ENCODE measurements at places on chromosomes 7 and 10.

DNA sequence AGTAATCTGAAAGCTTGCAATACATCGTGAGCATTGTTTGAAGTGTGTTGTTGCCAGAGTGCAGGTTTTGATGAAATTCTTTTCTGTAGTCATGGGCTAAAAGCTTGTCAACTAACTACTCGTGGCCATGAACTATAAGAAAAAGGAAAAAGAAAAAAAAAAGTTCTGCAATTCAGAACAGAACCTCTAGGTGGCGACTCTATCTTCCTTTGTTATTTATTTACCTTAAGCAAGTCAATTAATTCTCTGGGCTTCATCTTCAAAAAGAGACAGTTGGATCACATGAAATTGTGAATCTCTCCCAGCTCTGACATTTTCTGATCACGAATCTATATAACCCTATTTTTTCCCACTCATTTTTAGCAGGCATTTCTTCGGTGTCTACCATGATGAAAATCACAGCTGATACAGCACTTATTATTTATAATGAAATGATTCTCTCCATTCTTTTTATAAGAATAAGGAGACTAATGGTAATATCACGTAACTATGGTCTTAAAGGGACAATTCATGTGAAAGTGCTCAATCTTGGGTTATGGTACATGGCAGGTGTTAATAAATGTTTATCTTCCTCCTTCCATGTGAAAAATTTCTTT, 18.8 kb downstream of the TMEM196 start:
- DNase-seq = no peak

GRCh38 chr10:48759113-48759901, 74.6 kb downstream of the WDFY4 start:
- DNase-seq = no peak

DNA sequence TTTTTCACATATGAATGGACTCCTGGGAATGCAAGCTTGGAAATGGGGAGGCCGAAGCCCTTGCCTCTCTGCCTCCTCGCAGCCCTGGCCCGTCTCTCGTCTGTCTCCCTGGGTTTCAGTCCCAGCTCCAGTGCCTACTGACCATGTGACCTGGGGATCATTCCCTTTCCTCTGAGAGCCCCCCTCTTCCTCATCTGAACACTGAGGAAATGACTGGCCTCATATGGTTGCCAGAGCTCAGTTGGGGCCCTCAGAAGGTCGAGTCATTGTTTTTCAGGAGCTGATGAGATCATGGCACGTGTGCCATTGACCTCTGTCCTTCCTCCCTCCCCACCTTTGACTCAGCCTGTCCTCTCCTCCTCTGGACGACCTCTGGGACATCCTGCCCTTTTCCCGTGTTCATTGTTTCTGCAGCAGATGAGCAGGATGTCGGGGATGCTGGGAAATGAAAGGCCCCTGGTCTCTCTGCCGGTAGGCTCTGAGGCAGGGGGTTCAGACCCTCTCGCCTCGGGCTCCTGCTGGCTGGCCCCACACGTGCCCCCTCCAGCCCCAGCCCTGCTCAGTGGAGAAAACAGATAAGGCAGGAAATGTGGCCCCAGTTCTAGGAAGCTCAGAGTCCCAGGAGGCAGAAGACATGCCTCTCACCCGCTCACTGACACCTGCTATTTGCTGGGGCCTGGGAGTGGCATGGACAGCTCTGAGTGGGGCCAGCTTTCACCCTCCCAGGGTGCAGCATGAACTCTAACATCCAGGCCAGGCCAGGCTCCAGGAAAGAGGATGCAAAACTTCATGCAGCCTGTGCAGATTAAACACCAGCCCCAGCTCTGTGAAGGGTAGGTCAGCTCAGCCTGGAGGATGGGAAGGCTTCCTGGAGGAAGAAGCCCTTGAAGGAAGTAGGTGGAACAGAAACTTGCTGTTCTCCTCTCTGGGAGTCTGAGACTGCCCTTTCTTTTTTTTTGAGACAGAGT, 8.3 kb upstream of the PPP1R35 start:
- no peak for DNase-seq

- DNase-seq = no peak
These were observed 16.3 kb downstream of the ACSL5 start for GRCh38 chr10:112390125-112390703.

DNA sequence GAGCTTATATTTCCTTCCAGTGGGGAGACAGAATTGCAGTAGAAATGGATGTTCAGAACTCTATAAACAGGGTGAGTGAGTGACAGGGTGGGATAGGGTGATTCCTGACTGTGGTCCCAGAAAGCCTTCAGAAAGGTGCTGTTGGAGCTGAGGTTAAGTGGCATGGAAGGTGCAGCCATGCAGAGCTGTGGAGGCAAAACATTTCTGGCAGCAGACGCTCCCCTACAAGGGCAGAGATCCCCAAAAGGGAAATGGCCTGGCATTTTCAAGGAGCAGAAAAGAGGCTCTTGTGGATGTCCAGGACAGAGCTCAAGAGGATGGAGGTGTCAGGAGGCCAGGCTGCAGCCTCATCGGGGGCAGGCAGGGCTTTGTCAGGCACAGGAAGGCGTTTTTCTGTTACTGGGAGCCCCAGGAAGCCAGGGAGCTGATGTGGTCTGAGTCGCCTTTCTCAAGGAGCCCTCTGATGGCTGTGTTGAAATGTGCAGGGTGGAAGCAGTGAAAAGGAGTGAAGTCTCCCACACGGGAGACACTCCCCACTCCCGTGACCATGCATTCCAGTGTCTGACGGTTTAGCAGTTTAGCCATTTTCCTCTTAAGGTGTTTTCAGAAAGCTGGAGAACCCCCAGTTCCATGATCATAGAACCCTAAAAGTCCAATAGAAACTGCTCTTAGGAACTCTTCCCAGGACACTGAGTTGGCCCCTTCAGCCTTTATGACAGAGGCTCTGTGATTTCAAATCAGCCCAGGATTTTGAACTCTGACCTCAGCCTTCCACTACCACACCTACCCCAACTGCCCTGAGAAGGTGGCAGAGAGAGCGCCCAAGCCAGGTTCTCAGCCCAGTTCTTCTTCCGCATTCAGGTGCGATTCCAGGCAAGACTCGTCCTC, 96.2 kb downstream of the C10orf105 start:
- no peak for DNase-seq

Measured in iPS DF 6.9 (cell line).